ENCODE measurements at places on chromosomes 7 and 10. TPM values are rescaled to one million over a fixed set of nuclear protein-coding genes. Genes with fewer than 3 reads are reported as not detected.

Gene ADCY1
- 193 TPM for total RNA-seq

Gene KAZALD1
- 0.25 TPM for total RNA-seq

Gene NPFFR1
- 1.5 TPM for total RNA-seq

Gene HMX2
- total RNA-seq = not detected

Gene CYP3A4
- not detected for total RNA-seq

Measured in temporal lobe (tissue), 4 donors.